Pulmonary artery endothelial cell (primary cell): ENCODE measurements at places on chromosomes 2 and 18. TPM values are rescaled to one million over a fixed set of nuclear protein-coding genes. Genes with fewer than 3 reads are reported as not detected.

The CAPN14 gene
- total RNA-seq, result 0.07 TPM in 1 of 2 replicates, not detected in the other

The DARS1 gene
- total RNA-seq, result 64.5 and 65.0 TPM in 2 replicates

The RAB6C gene
- total RNA-seq, result not detected in 2 replicates

The RAX gene
- total RNA-seq, result not detected in 2 replicates

The THUMPD2 gene
- 7.5 and 8.7 TPM in 2 replicates for total RNA-seq

The LRRTM1 gene
- total RNA-seq, result not detected in 2 replicates
